ENCODE measurements at places on chromosomes 6 and 20. TPM values are rescaled to one million over a fixed set of nuclear protein-coding genes. Genes with fewer than 3 reads are reported as not detected.

Gene NRN1
- 5.7 TPM for polyA plus RNA-seq

GRCh38 chr6:158284007-158284875 lies 28.0 kb upstream of the TULP4 start:
- DNase-seq = no peak

GRCh38 chr6:30754631-30755030 lies 10.3 kb upstream of the IER3 start:
- no peak for DNase-seq

GRCh38 chr20:23282546-23282945 lies 68.0 kb upstream of the NXT1 start:
- DNase-seq = no peak

DNA sequence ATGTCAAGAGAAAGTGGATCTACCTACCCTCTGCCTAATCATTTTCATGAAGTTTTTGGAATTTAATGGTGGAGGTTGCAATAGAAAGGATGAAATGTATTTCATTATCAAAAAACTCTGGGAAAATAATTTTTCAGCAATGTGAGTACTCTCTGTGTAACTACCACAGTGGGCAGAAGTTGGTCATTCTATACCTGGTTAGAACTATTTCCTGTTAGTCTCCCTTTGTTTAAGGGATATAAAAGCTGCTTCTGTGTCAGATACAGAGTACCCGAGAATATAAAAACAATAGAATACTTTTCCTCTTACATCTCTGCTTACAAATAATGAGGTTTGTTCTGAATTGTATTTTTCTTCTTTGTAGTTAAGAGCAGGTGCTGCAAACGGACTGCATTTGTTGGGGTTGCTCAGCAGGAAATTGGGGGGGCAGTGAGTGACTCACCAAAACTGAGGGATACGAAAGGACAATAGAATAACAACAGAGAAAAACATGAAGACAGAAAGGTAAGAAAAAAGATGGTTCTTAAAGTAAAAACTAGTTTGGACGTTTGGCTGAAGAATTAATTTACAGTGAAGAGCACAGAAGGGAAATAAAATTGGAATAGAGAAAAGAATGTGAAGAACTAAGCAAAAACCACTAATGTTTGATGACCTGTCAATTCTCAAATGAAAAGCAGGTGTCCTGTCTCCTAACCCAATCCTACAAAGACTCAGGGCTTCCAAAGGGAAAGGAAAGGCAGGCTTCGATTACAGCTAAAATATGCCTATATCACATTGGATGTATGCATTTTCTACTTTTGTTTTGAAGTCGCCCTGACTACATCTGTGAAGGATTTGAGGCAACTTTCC lies 703.1 kb downstream of the RFPL4B start:
- DNase-seq = no peak

- no peak for DNase-seq
Observed at GRCh38 chr6:45668705-45669104, 291.0 kb upstream of the SUPT3H start.

DNA sequence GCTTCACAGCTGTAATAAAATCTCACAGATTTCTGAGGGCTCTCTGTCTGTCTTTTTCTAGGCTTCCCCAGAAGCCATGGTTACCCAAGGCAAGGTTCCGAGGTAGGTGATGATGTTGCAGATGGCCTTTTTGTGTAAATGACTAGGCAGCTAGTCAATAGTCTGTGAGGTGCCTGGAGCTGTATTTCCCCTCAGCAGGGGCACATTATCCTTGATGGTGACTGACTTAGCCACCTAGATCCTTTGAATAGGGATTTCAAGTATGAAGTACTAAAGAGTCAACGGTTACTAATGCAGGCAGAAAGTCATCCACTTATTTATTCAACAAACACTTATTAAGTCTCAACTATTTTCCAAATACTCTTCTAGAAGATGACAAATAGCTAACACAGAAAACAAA lies 49.3 kb upstream of the L3MBTL3 start:
- no peak for DNase-seq

GRCh38 chr6:33824461-33825154 lies 20.8 kb upstream of the MLN start:
- no peak for DNase-seq

DNA sequence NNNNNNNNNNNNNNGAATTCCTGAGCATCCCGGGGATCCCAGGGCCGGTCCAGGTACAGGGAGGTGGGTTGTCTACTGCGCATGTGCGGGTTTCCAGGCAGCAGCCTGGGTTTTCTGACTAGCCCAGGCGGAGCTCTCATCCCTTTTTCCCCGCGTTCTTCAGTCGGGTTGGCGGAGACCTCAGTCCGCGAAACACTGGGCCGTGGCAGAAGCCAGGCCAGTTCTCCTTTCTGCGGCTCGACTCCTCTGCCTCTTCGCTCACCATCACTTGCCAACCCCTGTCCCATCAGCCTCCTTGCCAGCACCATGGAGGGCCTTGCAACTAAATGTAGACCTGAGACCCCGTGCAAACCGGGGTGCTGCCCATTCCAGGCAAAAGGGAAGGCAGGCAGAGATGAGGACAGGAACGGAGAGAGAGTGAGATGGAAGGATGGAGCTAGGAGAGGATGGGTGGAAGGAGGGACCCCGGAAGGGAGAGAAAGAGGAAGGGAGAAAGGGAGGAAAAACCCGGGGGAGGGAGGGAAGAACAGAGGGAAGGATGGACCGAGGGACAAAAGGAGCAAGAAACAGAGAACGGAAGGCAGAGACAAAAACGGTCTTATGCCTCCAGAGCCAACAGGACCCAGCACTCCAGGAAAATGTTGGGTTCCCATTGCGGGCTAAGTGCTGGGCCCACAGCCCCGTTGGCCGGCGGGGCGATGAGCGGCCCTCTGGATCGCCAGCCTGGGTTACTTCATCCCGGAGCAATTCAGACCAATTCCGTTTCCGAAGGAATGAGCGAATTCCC lies 445.4 kb upstream of the DEFB115 start:
- DNase-seq = no peak

- DNase-seq = no peak
Observed at GRCh38 chr6:21845018-21845417, 251.5 kb downstream of the SOX4 start.
